ENCODE measurements at places on chromosomes 4 and X.

- DNase-seq = no peak
Observed at GRCh38 chrX:148567229-148567628, 66.8 kb downstream of the AFF2 start.

GRCh38 chr4:38868059-38868960 is 704 bp downstream of the FAM114A1 start:
- peak; percentile 23 for DNase-seq

DNA sequence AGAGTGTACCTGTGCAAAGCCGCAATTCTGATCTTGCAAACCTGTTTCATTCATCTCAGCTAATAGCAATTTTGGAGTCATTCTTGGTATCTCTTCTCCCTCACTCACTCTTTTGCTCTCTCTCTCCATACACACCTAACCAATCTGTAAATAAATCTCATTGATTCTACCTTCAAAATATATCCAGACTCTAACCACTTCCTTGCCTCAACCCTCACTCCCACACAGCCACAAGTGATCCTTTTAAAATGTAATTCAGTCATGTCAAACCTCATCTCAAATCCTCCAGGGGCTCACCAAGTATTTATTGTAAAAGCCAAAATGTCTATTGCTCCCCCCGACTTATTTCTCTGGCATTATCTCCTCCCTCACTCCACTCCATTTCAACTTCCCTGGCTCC is 51.7 kb upstream of the SLC10A4 start:
- no peak for DNase-seq

DNA sequence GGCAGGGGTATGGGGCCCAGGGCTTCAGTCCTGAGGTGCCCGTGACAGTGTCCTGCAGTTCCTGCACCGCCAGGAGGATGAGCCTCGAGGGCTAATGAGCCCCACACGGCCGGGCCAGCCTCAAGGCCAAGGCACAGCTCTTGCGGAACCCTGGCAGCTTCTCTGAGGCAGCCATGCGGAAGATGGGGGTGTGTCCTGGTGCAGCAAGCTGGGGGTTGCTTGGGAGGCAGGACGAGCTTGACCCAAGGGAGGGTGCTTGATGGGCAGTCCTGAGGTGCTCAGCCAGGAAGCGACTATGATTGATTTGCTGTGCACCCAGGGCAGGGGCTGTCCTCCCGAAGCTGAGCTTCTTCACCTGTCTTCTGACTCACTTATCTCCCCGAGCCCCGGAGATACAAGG is 9.1 kb upstream of the FGFR3 start:
- no peak for DNase-seq

GRCh38 chr4:32106767-32107166 is 1386.6 kb downstream of the PCDH7 start:
- DNase-seq = peak; percentile 85

GRCh38 chr4:25088093-25088952 is 57.6 kb upstream of the LGI2 start:
- DNase-seq = no peak

GRCh38 chr4:21413807-21414370 is 534.7 kb downstream of the KCNIP4 start:
- DNase-seq = no peak
